ENCODE measurements at places on chromosomes 6 and 20.

GRCh38 chr6:51398064-51398705 is 579.5 kb downstream of the TFAP2B start:
- DNase-seq, result peak; percentile 1

DNA sequence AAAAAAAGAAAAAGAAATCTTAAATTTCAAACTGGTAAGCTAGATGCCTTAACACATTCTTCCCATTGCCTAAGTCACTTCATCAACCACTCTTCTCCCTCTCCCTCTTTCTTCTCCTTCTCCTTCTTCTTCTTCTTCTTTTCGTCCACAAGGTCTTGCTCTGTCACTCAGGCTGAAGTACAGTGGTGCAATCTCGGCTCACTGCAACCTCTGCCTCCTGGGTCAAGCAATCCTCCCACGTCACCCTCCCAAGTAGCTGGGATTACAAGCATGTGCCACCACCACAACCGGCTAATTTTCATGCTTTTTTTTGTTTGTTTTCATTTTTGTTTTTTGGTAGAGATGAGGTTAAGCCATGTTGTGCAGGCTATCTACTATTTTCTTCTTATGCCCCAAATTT is 60.2 kb downstream of the GPR63 start:
- DNase-seq, result no peak

- DNase-seq, result no peak
Measured at GRCh38 chr6:160895562-160895961, 96.0 kb upstream of the MAP3K4 start.

- DNase-seq, result no peak
Measured at GRCh38 chr20:43941476-43942200, 27.0 kb downstream of the TOX2 start.
